NCI-H2081 (cell line): ENCODE measurements at places on chromosomes 5 and 9.

DNA sequence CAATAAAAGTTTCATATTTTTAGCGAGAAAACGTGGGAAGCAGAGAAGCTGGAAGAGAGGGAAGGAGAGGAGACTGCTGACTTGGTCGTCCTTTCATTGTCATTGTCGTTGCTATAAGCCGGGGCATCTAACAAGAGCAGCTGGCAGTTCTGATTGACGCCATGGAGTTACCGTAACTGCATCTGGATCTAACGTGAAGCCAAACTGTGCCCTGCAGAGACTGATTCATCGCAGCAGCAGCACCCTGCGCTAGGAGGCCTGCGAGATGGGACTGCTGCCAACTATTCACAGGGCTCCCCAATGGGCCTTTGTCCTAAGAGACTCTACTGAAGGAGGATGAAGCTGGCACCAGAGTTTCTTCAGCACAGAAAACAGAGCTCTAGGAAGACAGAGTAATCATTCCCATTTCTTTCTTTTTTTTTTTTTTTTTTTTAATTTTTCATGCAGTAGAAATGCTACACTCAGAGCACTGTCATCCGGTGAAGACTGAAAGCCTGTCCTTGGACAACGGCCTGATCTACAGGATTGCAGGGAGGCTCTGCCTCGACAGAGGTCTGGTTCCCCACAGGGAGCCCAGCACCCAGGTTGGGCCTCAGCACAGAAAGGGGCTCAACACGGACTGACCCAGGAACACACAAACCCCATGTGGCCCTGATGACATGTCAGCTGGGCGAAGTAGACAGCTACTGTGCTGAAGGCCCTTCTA is 47.8 kb downstream of the RETREG1 start:
- DNase-seq: peak; percentile 93

DNA sequence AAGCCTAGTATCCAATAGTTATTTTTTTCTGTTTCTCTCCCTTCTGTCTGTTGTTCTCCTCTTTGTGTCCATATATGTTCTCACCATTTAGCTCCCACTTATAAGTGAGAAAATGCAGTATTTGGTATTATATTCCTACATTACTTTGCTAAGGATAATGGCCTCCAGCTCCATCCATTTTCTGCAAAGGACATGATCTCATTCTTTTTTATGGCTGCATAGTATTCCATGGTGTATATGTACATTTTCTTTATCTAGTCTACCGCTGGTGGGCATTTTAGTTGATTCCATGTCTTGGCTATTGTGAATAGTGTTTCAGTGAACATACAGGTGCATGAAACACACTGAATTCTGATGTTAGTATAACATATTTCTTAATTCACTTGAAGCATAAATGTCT is 348.9 kb upstream of the TRPC7 start:
- DNase-seq: no peak

GRCh38 chr5:133124891-133125290 is 73.1 kb downstream of the HSPA4 start:
- DNase-seq: no peak

DNA sequence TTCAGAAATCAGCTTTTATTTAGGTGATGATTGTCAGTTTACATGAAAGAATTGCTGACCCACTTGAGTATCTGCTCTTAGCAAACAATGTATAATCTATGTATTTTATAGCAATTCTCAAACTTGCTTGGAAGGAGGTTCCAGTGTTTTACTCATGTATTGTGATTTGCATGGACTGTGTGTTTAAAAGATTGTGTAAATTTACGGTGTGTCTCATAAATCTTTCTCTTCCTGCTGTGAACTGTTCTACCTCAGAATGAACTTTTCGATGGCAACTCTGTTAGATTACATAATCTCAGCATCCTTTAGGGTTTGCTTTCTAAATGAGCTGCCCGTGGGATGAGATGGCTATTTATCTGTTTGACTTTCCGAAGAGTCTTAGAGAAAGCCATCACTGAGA is 122.5 kb downstream of the MEF2C start:
- DNase-seq: no peak

GRCh38 chr9:86891091-86891490 is 56.2 kb downstream of the GAS1 start:
- DNase-seq: no peak

DNA sequence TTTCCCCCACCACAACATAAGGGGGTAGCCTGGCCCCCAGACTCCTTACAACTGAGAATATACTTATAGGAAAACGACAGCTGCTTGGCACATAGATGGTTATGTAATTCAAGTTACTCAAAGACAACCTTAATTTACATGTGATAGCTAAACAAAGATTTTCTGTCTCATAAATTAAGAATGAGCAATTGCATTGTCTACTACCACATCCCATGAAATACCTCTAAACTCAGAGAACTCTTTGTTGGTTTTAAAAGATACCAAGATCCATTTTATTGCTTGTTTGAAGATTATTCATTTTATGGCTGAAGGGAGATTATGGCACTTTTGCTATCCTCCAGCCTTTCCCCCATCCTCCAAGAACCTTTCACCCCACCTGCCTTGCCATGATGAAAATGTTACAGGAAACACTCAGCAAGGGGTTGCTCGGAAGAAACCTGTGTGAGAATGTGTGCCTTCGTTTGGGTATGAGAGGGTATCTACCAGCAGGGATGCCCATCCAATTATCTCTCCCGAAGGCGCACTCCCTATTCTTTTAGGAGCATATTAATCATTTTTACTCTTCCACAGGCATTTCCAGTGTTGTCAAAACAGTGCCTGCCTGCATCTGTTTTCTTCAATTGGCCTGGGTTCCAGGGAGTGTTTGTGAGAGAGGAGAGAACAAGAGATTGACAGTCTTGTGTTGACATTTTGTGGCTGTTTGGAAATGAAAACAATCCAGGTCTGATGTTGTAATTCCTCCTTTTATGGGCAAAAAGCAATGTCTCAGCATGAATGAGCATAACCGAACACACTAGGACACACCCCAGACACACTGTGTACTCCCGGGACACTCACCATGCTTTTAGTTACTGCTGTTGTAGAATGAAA is 208.0 kb upstream of the ANKRD55 start:
- DNase-seq: no peak

DNA sequence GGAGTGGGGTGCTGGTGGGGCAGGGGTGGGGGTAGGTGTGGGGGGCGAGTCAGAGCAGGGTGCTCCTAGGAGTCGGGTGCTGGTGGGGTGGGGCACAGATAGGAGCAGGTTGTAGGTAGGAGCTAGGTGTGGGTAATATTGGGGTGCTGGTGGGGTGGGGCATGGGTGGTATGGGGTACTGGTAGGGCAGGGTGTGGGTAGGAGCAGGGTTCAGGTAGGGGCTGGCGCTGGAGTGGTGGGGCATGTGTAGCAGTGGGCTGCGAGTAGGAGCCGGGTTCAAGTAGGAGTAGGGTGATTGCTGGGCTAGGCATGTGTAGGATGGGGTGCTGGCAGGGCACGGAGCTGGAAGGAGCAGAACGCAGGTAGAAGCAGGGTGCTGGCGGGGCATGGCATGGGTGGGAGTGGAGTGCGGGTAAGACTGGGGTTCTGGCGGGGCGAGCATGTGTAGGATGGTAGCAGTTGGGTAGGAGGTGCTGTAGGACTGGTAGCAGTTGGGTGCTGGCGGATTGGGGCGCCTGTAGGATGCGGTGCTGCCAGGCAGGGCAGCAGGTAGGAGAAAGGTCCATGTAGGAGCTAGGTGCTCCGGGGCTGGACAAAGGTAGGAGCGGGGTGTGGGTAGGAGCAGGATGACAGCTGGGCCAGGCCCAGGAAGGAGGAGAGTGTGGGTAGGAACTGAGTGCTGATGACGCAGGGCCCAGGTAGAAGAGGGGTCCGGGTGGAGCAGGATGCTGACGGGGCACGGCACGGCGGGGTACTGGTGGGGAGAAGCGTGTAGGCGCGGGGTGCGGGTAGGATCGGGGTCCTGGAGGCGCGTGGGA is 105.5 kb upstream of the SIMC1 start:
- no peak for DNase-seq

DNA sequence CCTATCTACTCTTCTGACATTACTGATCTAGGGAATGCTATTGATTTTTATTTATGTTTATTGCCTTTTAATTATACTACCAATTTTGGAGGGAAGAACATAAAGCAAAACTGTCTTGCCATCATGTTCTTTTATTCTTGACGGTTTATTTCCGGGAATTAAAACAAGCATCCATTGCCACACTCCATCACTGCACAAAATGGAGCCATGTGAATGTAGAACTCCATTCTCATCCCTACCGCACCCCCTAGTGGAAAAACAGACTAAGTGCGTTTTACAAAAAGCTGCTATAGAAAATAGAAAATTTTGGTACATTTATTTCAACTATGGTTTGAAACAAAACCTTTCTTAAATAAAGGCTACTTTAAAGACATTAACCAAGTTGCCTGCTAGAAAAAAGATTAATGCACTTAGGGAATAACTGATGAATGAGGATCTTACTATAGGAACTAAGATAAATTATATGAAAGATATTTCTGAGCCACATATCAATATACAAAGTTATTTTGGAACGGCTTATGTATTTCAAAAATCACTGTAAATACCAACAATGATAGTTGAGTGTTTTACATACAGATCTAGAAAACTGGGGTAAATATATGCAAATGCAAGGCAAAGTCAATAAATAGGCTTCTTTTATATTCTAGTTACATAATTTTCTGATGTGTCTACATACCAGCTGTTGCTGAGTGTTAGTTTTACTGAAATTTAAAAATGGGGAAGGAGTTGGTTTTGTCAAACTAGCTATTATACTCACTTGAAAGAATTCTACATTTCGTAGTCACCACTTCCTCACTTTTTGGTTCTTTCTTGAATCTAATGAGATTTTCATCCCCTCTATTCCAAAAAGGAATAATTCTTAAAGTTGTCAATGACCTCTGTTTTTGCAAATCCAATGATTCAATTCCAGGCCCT is 26.5 kb downstream of the OXCT1 start:
- DNase-seq: peak; percentile 86

DNA sequence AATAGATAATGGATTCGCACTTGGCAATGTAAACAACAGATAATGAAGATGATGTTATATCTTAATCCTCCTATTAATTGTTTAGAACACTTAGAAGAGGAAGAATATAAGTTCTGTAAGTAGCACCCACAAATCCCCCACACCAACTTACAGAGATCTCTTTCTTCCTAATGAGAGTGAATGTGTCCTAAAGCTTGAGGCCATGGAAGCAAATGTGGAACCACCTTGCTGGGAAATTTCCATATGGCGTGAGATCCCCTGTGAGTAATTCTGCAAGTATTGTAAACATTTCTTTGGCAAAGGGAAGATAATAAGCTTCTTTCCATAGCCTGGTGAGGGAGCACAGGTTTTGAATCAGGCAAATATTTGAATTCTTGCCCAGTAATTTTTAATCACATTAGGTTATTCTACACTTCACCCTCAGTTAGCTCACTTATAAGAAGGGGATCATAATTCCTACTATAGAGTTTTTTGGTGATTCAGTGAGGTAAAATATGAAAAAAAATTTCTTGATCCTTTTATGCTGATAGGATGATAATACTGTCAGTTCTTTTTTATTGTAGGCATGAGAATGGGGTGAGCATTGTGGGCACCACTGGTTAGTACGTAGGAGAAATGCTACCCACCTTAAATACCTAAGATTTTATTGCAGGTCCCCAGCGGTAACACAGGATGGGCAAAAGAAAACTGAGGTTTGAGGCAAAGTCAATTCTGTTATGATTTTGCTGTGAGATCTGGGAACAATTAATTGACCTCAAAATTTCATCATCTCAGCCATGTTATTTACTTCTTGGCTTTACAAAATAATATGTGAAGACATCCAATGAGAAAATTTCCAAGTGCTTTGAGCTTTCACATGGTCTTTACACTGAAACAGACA is 574.8 kb downstream of the PSAT1 start:
- peak; percentile 38 for DNase-seq

GRCh38 chr9:101796044-101796443 is 57.6 kb upstream of the GRIN3A start:
- DNase-seq: no peak

DNA sequence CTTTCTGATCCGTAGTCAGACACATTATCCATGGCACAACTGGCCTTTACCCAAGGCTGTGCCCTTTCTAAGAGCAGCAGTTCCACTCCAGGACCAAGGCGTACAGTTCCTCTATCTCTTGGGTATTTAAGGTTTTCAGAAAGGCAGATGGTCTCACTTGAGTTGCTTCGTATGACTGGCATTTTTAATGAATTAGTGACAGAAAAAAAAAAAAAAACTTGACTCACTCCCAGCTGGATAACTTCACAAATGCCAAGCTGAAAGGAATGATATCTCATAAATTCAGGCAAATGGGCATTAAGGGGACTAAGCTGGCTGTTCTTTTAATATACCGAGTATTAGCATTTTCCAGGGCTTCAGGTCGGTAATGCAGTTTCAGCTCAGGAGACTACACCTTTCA is 60.7 kb downstream of the SLC24A2 start:
- no peak for DNase-seq

DNA sequence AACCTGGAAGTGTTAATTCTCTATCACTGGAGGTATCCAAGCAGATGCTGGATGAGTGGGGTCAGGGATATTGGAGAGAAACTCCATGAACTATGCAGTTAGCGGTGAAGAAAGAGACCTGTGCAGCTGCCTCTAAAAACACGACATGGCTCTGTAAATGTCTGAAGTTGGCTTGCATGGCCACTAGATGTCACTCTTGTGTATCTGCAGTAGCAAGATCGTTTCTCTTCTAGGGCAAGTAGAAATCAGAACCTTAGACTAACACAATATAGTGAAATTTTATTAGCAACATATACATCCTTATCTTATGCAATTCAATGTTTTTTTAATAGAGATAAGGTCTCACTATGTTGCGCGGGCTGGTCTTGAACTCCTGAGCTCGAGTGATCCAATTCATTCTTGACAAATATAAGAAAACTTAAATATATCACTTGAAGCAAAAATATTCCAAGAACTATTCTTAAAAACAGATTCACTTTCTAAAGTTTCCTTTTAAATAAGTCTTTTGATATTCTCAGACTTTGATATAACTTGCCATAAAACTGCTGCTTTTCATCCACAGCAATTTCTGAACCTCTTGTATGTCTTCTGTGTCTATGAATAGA is 2.9 kb downstream of the OR2S2 start:
- peak; percentile 82 for DNase-seq

- DNase-seq: no peak
These were observed 8.1 kb downstream of the HBEGF start for GRCh38 chr5:140338336-140338735.

- no peak for DNase-seq
These were observed 34.7 kb upstream of the SLC22A5 start for GRCh38 chr5:132334812-132335211.
